Adrenal gland (tissue), 19 donors: ENCODE measurements at places on chromosomes 5 and 9.

DNA sequence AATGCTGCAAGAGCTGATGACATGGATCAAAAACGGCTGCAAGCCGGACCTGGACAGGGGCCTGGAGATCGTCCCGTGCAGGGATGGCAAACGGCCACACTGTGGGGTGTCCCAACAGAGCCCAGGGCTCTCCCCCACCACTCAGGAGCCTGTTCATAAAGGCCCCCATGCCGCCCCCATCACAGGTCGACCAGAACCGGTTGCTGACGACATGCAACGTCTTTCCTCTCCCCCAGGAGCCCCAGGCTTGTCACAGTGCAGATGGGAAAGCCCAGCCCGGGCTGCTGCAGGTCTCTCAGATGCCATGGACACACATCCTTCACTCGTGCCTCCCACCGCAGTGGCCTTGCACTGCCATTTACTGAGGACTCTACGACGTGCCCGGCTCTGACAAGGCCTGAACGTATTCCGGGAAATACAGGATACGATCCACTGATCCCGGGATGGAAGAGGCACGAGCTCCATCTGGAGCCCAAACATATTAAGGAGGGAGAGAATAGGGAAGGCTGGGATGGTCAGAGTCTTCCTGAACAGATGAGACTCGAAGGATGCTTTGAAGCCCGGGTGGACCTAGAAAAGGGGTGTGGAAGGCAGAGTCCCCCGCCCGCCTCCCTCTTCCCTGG lies 76.5 kb upstream of the SARDH start:
- DNase-seq, result no peak

DNA sequence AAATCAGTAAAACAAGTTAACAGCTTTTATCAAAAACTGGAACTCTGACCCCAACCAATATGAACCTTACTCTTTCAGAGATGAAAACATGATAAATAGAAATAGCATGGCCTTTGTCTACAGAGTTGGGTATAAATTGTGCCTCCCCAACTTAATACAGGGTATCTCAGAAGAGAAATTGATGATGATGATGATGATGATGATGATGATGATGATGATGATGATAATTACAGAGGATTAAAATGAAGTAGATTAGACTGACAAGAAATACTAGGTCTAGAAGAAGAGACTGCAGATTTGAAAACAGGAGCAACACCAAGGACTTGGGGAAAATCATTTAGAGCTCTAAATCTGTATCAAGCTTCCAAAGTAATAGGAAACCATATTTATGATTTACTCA lies 27.1 kb downstream of the PFDN1 start:
- DNase-seq, result no peak

GRCh38 chr5:130692770-130693169 lies 472.3 kb downstream of the HINT1 start:
- DNase-seq, result no peak

- DNase-seq, result no peak
Measured at GRCh38 chr9:17613758-17614157, 34.9 kb downstream of the SH3GL2 start.

DNA sequence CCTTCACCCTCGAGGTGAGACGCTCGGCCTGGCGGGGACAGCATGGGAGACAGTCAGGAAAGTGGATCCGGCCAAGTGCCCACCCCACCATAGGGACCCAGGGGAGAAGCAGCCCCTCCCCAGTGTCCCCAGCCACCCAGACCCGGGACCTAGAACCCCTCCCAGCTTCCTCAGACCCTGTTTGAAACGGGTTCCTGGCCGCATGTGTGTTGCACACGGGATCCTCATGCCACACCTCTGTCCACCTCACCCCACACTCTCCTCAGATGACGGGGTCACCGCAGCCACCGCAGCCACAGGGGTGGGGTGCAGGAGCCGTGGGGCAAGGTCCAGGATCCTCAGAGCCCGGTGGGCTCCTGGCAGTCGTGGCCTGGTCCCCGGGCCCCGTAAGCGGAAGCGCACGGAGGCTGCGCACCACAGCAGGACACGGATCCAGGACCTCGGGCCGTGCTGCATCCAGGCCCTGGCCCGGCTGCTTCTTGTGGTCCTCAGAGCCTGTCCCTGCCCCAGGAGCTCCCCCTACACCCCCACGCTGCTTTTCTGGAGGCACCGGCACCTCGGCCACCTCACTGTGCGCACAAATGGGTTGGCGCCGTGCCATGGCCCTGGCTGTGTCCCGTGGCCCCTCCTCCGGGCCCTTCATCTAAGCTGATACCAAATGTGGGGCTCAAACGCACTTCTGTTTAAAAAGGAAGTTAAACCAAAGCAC lies 15.3 kb downstream of the TERT start:
- no peak for DNase-seq

GRCh38 chr9:130215341-130216119 lies 43.3 kb downstream of the NCS1 start:
- DNase-seq, result peak; percentile 75

GRCh38 chr9:133770076-133770777 lies 32.1 kb upstream of the SARDH start:
- DNase-seq, result peak; percentile 14

- no peak for DNase-seq
Measured at GRCh38 chr5:174837919-174838902, 113.8 kb downstream of the MSX2 start.

GRCh38 chr5:11681796-11682195 lies 222.4 kb downstream of the CTNND2 start:
- DNase-seq, result no peak

- DNase-seq, result no peak
Measured at GRCh38 chr9:8600914-8601680, 801.5 kb upstream of the DMAC1 start.

DNA sequence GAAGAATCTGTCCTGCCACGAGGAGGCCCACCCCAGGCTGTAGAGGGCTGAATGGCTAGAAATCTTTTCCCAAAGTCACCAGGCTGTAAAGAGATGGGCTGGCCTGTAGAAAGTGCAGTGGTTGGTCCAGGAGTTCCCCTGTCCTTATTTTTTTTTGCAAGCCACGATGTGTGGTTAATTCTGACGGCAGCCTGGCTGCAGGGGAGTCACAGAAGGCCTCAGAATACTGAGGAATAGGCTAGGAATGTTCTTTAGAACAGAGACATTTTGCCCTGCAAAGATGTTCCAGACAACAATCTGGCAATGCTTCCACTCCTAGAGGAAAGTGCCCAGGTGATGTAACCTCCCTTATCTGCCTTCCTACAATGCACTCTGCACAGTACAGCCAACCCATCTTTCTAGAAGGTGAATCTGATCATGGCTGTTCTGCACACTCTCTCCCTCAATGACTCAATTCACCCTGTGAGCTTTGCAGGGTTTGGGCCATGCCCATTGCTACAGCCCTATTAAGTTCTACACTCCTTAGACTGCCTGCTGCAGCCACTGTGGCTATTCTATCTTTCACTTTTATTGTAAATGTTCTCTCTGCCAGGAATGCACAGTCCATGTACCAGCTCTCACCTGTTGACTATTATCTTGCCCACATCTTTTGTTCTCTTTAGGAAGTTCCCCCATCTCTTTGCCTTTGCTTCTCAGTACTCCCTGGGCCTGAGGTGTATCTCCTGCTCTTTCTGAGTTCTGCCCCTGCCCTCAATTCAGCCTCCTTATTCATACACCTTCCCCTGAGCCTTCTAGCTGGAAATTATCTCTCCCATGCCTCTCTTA lies 377.8 kb upstream of the CLINT1 start:
- DNase-seq, result no peak

DNA sequence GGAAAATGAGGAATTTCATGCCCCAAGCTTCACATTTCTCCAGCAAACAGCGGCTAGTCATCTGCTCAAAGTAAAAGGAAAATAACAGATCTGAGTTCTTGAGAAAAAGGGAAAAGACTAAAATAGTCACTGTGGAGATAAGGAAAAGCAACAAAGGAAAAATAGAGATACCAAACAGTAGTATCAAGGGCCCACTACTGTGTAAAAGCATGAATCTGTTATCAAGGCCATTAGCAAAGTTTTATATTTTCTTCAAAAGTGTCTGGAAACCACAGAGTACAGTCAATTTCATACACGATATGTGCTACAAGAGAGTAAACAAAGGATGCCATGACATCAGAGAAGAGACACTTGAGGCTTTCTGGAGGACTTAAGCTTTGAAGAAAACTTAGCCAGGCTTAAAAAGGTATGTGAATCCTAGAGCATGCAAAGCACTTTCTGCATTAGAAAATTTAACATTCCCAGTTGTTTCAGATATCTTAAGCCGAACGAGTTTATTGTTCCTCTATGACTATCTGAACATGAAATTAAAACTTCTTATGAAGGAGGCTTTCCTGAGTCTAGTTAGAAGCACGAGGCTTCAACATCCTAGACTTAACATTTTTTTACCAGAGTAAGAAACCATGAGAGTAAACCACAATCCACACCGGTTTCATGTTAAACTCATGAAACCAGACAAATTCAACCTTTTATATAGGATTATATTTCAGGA lies 1.2 kb downstream of the TTC33 start:
- DNase-seq, result no peak

DNA sequence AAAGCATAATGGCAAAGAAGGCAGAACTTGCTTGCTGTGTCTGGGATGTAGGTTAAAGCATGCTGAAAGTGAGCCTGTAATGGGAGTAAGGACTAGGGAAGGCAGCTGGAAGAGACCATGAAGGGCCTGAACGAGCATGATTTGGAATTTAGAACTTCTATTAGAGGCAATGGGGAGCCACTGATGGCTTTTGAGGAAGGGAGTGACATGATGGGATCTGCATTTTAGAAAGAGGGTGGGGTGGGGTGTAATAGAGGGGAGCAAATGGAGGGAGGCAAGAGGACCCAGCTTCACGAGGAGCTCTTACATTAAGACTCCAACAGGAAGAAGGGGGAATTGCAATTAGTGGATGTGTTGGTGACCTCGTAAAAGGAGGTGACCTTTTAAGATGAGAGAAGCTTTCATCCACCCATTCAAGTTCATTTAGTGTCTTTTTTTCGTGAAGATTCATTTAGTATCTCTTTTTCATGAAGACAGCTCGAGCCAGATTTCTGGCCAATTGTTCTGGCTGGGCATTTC lies 13.6 kb upstream of the GABRP start:
- no peak for DNase-seq

GRCh38 chr5:159050316-159051143 lies 49.2 kb downstream of the EBF1 start:
- no peak for DNase-seq

DNA sequence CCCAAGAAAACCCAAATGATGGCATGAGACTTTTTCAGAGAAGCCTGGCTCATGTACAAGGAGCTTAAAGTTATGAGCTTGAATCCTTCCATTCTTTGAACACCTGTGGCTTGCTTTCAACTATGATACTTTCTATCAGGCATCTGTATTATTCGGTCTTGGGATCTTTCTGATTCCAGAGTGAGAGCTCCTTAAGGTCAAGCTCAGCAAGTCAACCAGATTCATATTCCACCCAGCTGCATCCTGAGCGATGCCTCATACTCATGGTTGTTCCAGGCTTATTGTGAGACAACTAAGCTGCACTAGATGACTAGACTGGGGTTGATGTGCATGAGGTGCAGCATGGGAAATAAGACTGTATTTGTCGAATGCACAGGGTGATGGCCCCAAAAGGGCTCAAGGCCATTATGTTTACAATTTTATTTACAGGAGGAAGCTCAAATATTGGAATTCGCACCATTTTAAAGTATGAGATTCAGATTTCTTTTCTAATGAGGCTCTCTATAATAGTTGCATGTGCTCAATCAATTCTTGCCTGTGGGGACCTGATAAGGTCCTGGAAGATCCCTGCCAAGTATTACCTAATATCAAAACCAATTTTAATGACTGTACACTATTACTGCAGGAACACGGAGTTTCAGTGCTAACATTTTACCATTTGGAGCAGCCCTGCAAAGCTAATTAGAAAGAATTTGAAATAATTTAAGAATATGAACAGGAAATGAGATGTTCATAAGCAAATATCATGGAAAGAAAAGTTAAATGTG lies 453.8 kb downstream of the SEMA5A start:
- no peak for DNase-seq

DNA sequence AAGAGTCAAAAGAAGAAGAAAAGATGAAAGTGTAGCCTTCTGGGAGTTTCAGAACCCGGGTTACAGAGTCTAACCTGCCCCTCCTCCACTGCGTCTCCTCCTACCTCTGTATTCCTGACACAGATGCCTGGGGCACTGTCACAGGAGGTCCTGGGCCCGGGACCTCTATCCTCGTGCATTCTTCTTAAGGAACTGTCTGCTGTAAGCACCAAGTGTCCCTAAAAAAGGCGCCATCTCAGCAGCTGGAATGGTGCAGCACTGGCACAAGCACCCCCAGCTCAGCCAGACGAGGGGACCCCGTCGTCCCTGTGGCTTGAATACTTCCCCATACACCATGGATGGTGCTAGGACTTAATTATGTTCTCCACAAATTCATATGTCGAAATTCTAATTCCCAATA lies 35.8 kb upstream of the MVB12B start:
- DNase-seq, result no peak

DNA sequence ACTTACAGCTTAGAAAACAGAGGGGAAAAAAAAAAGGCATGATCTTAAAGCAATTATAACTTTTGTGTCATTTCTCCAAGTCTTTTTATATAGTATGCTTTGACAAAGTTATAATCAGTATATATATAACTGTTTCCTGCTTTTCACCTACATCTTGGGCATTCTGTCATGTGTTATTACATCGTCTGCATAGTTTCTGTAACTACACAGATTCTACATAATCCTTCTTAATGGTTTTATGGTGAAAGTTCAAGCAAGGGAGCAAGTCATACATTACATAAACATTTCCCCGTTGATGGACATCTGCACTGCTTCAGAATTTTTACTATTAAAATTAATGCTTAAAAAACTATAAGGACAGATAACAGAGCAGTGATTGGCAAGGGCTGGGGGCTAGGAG lies 12.1 kb downstream of the FEM1C start:
- no peak for DNase-seq

DNA sequence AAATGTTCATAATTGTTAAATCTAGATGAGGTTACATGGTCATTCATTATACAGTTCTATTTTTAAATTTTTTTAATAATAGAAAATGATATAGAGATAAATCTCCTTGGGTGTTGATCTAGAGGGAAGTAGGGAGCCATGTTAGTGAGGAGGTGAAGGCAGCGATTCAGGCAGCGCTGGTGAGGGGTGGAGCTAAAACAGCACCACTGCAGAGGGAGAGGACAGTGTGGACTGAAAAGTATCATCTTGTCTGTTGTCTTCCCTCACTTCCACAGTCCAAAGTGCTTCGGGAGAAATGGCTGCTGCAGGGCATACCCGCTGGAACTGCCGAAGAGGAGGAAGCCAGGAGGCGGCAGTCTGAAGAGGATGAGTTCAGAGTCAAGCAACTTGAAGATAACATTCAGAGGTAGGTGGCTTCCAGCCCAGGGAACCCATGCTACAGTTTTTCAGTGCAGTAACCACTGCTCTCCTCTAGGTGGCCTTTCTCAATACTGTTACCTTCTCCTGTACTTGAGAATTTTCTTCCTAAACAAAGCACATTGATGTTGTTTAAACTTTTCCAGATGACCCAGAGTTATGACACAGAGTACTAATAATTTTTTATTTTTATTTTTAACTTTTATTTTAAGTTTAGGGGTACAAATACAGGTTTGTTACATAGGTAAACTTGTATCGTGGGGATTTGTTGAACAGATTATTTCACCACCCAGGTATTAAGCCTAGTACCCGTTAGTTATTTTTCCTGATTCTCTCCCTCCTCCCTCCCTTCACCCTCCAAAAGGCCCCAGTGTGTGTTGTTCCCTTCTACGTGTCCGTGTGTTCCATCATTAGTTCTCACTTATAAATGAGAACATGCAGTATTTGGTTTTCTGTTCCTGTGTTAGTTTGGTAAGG lies 100.5 kb downstream of the PALM2AKAP2 start:
- peak; percentile 20 for DNase-seq
